Activated T-helper 17 cell treated with anti-CD3 and anti-CD28 coated beads, Interleukin-2, amount 50 U/mL, for 72 hours (primary cell): ENCODE measurements at places on chromosomes 2 and 18. TPM values are rescaled to one million over a fixed set of nuclear protein-coding genes. Genes with fewer than 3 reads are reported as not detected.
A peak's percentile ranks its signal among the peaks of the same experiment; 100 is the strongest.

GRCh38 chr2:6683516-6683915, 182.2 kb downstream of the CMPK2 start:
- no peak for ATAC-seq

GRCh38 chr2:69483696-69484095, 46.5 kb upstream of the NFU1 start:
- no peak for ATAC-seq

DNA sequence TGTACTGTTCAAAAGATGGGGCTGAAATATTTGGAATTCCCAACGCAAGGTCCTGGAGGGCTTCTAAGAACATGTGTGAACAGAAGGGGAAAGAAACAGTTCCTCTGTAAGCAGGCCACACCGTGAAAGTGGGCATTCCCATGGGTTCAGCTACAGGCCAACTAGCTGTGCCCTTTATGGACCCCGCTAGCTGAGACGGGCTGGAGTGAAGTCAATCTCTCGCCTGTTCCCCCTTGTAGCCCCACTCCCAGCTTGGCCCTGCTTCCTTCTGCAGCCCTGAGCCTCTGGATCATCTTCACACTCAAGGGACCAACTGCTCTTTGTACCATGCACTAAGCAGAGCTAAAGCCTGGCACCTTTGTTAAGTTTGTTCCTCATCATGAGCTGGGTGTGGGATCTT, 55.4 kb downstream of the POLR1A start:
- ATAC-seq: no peak

DNA sequence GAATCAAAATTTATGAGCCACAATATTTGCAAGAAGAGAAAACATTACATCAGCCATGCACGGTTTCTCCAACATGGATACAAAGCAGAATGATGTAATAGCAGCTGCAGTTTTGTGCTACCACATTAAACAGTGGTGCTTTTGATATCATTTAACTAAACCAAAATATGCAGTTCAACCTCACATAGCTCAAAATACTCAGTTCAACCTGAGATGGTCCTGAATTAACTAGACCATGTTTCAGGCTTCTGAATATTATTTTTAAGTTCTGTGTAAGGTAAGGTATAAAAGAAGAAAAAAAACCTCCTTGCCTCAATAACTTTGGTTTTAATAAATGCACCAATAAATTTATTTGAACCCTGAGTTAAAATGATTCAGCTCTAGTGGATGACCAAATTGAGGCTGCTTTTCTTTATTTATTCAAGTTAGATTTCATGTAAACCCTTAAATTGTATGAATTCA, 18.8 kb upstream of the TSPYL6 start:
- ATAC-seq: no peak

DNA sequence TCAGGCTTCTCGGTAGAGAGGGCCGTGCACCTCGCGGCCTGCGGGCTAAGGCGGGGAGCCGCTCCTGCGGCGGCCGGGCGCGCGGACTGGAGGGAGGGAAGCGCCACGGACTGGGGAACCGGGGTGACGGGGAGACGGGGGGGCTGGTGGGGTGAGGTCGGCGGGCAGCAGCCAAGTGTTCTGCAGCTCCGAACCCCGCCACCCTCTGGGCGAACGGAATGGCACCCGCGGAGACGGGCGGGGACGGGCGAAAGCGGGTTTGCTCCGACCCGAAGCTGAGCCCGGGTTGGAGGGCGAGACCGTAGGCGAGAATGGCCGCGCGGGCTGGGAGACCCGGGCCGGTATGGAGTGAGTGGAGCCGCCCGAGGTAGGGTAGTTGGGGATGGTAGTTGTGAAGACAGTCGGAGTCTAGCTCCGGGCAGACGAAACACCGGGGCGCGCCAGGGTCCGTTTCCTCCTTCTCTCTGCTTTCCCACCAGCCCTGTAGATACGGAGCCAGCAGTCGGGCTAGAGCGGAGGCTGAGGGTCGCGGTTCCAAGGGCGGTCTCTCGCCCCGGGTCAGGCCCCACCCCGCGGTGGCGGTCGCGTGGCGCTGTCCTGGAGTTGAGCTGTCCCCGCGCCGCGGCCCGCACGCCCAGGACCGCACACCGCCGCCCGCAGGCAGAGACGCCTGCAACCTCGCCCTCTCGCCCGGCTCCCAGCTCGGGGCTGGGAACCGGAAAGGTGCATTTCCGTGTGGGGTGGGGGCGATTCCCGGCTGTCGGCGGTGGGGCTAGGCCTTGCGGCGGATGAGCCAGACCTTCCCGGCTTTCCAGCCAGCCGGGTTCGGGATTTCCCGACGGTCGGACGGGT, 160.3 kb upstream of the SIX2 start:
- ATAC-seq: peak; percentile 18

GRCh38 chr2:19933351-19933981, 31.7 kb upstream of the TTC32 start:
- ATAC-seq: no peak

- ATAC-seq: no peak
These were observed 253.5 kb downstream of the NCKAP5 start for GRCh38 chr2:133314795-133315194.

- ATAC-seq: no peak
These were observed 78.2 kb upstream of the MGAT4A start for GRCh38 chr2:98809116-98809515.

DNA sequence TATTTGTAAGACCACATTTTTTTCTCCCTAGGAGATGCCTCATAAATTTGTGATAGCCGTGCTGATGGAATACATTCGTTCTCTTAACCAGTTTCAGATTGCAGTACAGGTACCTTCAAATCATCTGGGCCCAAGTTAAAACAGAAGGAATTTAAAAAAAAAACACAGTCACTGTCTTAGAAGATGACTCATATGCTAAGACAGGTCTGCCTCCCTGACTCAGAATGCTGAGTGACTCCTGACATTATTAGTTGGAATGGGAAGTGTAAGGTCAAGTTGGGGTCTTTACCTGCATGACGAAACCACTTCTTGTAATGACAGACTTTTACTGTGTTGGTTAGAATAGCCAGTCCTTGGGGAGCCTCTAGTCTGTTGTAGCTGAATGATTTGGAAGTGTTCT, 26.3 kb downstream of the RMC1 start:
- peak; percentile 94 for ATAC-seq

DNA sequence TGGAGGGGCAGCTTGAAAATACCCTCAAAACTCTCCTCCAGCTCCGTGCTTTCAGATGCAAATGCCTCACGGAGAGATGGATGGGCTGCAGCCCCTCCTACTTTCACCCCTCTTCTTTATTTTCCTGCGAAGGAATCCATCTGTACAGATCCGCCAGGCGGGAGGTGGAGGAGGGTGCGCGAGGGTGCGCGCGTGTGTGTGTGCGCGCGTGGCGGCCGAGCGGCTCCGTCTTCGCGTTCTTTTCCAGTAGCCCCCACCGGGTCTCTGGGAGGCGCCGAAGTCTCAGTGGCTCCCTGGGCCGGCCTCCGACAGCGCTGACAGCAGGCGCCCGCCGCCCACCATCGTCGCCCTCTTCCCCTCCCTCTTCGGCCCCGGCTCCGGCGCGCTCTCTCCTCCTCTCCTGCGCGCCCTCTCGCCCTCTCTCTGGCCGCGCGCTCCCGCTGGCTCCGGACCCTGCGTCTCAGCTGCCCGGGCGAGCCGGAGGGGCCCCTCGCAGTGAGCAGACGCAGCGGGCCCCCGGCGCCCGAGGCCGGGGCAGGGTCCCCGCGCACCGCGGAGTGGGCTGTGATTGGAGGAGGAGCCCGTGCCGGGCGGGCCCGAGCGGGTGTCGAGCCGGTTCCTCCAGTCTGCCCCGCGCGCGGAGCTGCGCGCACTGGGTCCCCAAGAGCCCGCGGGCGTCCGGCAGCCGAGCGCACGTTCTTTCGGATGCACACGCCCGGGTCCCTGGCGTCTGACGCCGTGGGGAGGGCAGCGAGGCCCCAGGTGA, at the start of gene CDH7:
Gene CDH7, plus strand, starts transcription at position 624 of the 766 bp plus-strand sequence. CDS start 11,831 bp downstream, outside the sequence.
- ATAC-seq: no peak

DNA sequence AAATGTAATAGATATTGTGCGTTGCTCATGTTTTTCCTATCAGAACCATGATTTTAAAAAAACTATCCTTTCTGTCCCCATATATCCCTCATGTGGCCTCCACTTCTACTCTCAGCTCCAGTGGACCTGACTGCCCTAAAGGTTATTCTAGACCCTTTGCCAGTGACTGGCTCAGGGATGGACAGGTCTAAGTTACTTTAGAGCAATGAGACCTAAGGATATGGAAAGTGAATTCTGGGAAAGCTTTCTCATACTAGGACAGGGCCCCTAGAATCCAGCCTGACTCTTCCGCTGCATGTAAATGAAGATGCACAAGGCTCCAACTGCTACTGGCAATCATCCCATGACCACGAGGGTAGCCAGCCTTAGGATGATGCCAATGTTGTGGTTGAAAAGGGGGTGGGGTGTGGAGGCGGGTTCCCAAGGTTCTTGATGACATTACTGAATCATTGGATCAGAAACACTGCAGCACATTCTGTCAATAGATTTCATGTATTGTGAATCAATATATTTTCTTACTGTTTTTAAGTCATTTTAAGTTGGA, 21.3 kb downstream of the C2orf69 start:
- no peak for ATAC-seq

- ATAC-seq: no peak
These were observed 61.8 kb downstream of the CDH20 start for GRCh38 chr18:61394983-61395382.

DNA sequence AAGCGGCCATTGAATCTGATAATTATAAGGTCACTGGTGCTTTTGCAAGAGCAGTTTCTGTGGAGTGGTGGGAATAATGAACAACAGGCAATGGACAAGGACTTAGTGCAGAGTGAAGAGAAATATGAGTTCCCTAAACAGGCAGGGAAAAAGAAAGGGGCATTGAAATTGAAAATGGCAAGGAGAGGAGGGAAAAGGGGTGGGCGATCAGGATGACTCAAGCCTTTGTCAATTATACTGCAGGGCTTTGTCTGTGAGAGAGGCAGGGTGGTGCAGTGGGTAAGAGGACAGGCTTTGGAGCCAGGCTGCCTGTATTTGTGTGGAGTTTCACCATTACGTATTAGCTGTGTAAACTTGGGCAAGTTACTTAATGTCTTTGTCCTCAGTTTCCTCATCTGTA, 29.5 kb upstream of the PAIP2B start:
- ATAC-seq: no peak

DNA sequence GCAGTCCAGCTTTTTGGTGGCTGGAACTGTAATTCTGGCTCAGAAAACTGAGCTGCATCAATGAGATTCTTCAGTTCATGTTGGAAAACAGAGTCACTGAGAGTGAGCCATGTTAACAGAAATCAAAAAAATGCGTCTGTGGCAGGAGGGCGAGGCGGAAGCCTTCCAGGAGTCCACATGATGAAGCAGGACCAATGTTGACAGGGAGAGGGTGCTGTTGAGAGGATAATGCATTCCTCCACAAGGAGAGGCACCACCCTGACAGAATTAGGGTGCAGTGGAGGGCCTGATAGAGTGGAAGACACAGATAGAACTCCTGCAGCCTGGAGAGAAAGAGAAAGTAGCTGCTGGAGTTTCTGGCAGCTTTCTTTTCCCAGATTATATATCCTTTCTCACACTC, 111.5 kb downstream of the MGAT5 start:
- no peak for ATAC-seq

- no peak for ATAC-seq
These were observed 419.2 kb downstream of the NR4A2 start for GRCh38 chr2:155913356-155913755.

DNA sequence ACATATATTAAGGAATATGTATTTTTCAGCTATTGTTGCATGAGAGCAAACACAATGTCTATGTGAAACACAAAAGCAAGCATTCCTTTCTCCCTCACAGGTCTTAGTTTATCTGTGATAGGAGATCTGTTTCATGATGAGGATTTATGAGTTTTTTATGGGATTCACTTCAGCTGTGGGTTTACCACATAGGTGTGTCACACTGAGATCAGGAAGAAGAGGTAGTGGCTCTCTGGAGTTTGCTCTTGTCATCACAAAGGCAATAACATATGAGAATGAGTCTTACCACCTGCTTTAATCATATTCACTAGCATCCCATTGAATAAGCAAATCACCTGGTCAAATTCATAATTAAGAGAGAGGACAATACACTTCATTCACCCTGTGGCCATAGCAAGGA, 960.3 kb upstream of the SLC39A10 start:
- no peak for ATAC-seq

- no peak for ATAC-seq
These were observed at the start of gene PTH2R for GRCh38 chr2:208406474-208407451. Gene PTH2R, plus strand, starts transcription at chr2:208406792. Its CDS starts 252 bp downstream, at chr2:208407044.

GRCh38 chr2:175755169-175755568, 246.9 kb downstream of the LNPK start:
- ATAC-seq: no peak

DNA sequence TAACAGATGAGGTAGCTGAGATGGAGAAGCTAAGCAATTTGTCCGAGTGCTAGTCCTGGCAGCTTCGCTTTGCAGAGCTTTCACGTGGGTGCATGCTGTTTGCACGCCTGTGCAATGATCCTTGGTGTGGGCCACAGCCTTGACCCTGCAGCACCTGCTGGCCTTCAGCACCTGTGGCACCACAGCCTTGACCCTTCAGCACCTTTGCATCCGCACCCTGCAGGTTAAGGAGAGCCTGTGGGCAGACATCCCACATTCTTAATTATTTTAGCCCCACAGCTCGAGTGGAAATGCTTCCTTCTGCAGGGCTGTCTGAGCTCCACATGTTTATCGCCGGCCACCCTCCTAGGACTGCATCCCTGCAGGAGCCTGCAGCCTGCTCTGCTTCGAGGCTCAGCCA, 19.3 kb downstream of the NCK2 start:
- no peak for ATAC-seq

GRCh38 chr2:207387001-207387571, 142.7 kb upstream of the CREB1 start:
- peak; percentile 85 for ATAC-seq

GRCh38 chr2:111698743-111699554, 185.0 kb downstream of the ANAPC1 start:
- peak; percentile 96 for ATAC-seq

GRCh38 chr2:97726261-97727064, 13.1 kb downstream of the ZAP70 start:
- ATAC-seq: no peak

GRCh38 chr2:241130316-241130715, 19.0 kb downstream of the PASK start:
- ATAC-seq: no peak

DNA sequence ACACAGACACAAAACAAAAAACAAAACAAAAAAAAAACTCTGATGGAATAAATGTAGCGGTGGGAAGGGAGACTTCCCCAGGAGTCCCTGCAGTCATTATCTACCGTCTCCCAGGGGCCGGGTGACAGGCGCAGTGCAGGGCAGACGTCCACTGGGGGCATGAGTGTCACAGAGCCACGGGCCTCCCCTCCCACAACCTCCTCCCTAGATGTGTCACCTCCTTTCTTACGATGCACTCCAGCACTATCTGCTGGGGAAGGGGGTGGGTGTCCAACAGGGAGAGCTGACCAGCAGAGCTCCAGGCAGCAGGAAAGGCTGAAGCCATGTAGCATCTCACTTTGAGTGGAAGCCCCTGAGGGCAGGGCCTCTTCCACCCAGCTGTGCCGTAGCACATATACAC, 84.5 kb downstream of the LONRF2 start:
- peak; percentile 31 for ATAC-seq

GRCh38 chr2:154195644-154196195, 324.0 kb downstream of the GALNT13 start:
- no peak for ATAC-seq

ITGA4 gene
- 196 TPM for total RNA-seq

FBXO36 gene
- total RNA-seq: 0.37 TPM

CCDC141 gene
- 2.1 TPM for total RNA-seq

SERPINB11 gene
- not detected for total RNA-seq

VWC2L gene
- total RNA-seq: not detected

OR6B2 gene
- not detected for total RNA-seq

GCKR gene
- not detected for total RNA-seq

CXCR1 gene
- total RNA-seq: not detected

MRPL44 gene
- 42.0 TPM for total RNA-seq
